NCI-H2107 (cell line): ENCODE measurements at places on chromosomes 2 and 18.

GRCh38 chr2:155815851-155816250 lies 516.7 kb downstream of the NR4A2 start:
- no peak for DNase-seq

- DNase-seq = no peak
Measured at GRCh38 chr2:232349946-232350635, 28.5 kb upstream of the ALPP start.

DNA sequence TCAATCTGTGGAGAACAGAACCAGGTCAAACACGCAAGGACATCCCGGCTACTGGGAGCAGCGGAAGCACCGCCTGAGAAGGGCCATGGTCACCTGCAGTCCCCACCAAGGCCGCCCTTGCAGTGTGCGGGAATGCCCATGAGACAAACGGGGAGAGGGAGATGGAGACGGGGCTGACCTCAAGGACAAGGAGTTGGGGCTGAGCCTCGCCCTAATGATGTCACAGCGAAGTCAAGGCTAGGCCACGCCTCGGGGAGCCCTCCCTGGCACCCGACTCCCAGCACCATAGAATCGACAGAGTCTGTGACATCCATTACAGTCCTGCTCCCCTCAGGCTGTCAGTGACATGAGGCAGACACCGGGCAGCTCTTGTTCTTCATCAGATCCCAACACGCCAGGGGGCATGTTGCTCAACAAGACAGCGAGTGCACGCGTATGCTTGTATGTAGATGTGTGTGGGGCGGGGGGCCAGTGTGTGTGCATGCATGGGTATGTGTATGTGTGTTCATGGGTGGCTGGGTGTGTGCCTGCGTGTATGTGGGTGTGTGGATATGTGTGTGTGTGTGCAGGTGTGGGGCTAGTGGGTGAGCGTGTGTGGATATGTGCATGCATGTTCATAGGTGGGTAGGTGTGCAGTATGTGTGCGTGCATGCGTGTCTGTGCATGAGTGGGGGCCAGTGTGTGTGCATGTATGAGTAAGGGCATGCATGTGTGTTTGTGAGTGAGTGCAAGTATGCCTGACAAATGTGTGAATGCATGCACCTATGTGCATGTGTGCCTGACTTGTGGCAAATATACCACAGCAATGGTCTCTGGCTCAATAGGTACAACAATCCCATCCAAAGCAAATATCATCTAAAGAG lies 57.0 kb downstream of the ANKMY1 start:
- no peak for DNase-seq

DNA sequence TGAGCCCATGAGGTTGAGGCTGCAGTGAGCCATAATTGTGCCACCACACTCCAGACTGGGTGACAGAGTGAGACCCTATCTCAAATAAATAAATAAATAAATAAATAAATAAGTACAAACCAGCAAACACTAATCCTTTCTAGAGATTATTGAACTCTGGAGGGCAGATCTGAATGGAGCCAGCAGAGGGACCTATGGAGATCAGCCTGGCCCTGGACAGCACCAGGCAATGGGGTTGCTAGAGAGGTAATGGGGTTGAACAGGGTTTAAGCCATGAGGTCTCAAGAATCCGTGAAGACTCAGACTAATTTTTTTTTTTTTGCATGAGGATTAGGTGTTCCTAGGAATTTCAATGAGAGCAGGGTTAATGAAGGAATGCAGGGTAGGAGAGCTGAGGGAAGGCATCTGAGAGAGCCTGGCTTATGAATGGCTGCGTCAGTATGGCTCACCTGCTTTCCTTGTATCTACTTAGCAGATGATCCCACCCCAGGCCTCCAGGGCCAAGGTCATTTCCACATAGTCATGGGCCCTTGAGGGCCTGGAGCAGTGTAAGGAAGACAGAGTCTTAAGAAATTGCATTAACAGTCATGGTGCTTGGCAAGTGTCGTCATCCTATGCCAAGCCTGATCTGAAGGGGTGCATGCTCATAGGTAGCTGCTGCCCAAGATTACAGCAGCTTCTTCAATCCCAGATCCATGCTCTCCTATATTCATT lies 34.6 kb upstream of the IL37 start:
- DNase-seq = no peak

GRCh38 chr2:201854221-201854801 lies 48.0 kb downstream of the CDK15 start:
- no peak for DNase-seq

DNA sequence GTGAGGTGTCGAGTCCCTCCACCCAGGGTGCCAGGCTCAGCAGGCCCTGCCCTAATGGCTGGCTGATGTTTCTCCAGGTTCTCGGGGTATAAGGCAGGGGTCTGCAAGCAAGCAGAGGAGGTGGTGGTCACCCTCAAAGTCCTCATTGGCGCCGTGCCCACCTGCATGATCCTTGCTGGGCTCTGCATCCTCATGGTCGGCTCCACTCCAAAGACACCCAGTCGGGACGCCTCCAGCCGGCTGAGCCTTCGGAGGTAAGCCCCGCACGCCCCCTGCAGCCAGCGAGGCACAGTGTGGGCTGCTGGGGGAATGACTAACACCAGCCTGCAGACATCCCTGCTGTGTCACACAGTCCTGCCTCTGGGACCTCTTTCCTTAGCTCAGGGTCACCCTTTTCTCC lies 14.1 kb downstream of the MFSD2B start:
- DNase-seq = no peak

- no peak for DNase-seq
Measured at GRCh38 chr2:198414976-198415375, 610.6 kb downstream of the PLCL1 start.

DNA sequence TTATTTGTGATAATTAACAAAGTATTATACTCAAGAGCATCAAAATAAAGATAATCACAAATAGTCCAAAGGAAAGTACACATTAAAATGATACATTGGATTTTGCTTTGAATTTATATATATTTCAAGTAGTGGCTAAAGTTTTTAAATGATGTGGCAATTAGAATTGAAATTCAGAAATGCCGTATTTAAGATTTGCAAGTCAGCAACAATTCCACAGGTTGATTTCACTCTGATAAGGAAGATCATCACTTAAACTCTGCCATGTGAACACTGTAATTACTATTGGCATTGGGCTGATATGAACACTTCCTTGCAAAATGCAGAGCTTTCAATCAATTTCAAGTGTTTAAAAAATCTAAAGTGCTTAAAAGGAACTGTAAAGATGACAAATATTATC lies 39.6 kb upstream of the PAX3 start:
- no peak for DNase-seq

DNA sequence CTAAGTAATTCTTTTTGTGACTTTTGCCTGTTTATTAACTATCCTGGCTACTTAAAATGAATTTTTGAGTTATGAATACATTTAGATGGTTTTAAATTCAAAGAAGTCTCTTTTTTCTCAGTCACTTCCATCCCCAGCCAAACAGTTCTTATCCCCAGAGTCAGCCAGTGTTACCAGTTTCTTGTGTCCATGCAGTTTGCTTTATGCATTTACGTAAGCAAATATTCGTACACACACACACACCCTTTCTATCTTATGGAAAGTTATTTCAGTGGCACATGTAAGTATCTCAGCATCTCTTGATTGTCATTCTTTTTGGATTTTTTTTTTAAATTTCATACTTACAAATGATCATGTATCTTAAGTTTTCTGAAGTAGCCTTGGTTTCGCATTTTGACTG lies 113.2 kb downstream of the NEDD4L start:
- no peak for DNase-seq

DNA sequence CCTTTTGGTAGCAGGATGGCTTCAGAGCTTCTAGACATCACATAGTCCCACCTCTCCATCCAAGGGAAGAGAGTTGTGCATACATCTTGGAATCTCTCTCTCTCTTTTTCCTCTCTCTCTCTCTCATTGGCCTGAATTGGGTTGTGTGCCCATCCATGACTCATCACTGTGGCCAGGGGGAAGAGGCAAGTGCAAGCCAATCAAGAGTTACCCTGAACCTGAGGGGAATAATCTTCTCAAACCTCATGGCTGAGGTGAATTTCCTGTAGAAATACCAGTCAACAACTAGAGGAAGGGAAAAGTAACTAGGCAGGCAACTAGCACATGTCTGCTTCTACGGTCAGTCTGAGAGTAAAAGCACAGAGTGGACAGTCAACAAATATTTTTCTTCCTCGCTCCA lies 7.3 kb upstream of the CHN1 start:
- no peak for DNase-seq

- DNase-seq = no peak
Measured at GRCh38 chr2:144361742-144362141, 158.2 kb downstream of the ZEB2 start.
